ENCODE measurements at places on chromosomes 7 and 10.

- no peaks in the 10 kb centered on the region for H3K27me3 ChIP-seq
- H3K4me3 ChIP-seq = no peak overlapping the region
- DNase-seq = no peak
Observed at GRCh38 chr10:129179972-129180678, 286.9 kb upstream of the MGMT start.

DNA sequence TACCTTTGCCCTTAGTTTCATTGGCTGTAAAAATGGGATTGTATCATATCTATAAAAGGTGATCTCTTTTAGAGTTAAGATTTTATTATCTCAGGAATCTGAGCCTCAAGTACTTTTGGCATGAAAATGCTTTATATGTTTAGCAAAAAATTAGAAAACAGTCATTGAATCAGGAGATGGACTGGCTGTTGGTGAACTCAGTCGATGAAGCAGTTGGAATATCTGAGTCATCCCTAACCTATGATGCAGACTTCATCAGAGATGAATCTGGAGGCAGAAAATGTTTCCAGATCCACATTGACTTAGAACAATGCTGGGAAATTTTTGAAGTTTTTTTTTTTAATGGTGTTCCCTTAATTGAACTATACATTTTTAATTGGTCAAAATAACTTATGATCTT is 228.5 kb downstream of the SLC25A13 start:
- H3K4me3 ChIP-seq = no peak overlapping the region
- H3K27ac ChIP-seq = no peak overlapping the region
- DNase-seq = no peak
- no peaks in the 10 kb centered on the region for H3K27me3 ChIP-seq
- H3K36me3 ChIP-seq = no peaks in the 10 kb centered on the region

GRCh38 chr10:905503-905902 is 26.0 kb downstream of the LARP4B start:
- no peak overlapping the region for H3K4me3 ChIP-seq
- peaks cover 8% of the 10 kb centered on the region for H3K4me1 ChIP-seq
- no peak for DNase-seq
- no peaks in the 10 kb centered on the region for H3K36me3 ChIP-seq
- H3K27me3 ChIP-seq = no peaks in the 10 kb centered on the region

GRCh38 chr7:51961804-51962203 is 645.2 kb upstream of the COBL start:
- no peaks in the 10 kb centered on the region for H3K36me3 ChIP-seq
- H3K4me1 ChIP-seq = no peaks in the 10 kb centered on the region
- DNase-seq = no peak
- no peaks in the 10 kb centered on the region for H3K27me3 ChIP-seq

DNA sequence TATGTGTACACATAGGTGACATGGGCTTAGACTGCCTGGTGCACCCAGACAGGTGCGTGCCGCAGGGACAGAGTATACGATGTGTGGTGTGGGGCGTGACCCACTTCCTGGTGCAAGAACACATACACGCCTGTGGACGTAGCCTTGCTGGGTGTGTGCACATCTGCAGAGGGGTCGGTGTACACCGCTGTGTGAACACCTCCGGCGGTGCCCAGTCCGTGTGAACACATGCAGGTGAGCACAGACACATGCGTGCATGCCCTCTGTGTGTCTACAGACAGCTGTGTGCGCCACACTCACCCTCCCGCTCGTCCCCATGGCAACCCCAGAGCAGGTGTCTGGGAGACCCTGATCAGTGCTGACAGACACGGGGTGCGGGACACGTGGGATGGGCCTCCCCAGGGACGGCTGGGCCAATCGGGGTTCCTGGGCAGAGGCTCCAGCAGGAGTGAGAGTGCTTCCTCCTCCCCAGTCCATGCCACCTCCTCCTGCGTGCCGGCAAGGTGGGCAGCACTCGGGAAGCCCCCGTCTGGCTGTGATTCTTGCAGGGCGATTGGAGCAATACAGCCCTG is 23.4 kb downstream of the ELFN1 start:
- H3K4me1 ChIP-seq = peaks cover 3% of the 10 kb centered on the region
- DNase-seq = no peak
- no peaks in the 10 kb centered on the region for H3K27me3 ChIP-seq
- no peak overlapping the region for H3K4me3 ChIP-seq
- H3K36me3 ChIP-seq = no peaks in the 10 kb centered on the region
- no peak overlapping the region for H3K27ac ChIP-seq

DNA sequence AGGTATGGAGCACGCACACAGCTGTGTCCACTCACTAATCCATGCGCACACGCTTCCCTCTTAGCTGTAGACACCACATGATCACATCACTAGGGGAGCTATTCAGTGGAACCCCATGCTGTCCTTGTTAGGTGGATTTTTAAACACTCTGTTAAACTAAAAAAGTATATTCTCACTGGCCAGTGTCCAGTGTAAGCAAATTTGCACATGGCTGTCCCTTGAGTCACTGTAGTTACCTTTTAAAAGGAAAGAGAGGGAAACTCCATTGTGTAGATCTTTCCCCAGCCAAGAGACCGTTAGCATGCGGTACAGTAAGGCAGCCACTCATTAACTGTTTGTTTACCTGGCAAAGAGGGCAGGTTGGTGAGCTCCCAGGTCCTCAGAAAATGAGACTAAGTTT is 81.6 kb upstream of the INSYN2A start:
- no peak overlapping the region for H3K27ac ChIP-seq
- H3K27me3 ChIP-seq = no peaks in the 10 kb centered on the region
- no peak overlapping the region for H3K4me3 ChIP-seq
- no peak for DNase-seq

GRCh38 chr10:21919117-21919516 is 84.4 kb downstream of the DNAJC1 start:
- no peak overlapping the region for H3K27ac ChIP-seq
- no peaks in the 10 kb centered on the region for H3K4me1 ChIP-seq
- no peak overlapping the region for H3K4me3 ChIP-seq
- H3K36me3 ChIP-seq = no peaks in the 10 kb centered on the region
- H3K27me3 ChIP-seq = no peaks in the 10 kb centered on the region

GRCh38 chr10:21518149-21518640 is 7.3 kb downstream of the SKIDA1 start:
- no peaks in the 10 kb centered on the region for H3K27me3 ChIP-seq
- H3K27ac ChIP-seq = peak overlapping the region; percentile 61
- H3K4me1 ChIP-seq = peaks cover 9% of the 10 kb centered on the region
- no peaks in the 10 kb centered on the region for H3K36me3 ChIP-seq
- H3K4me3 ChIP-seq = peak overlapping the region; percentile 76

- H3K27ac ChIP-seq = peak overlapping the region; percentile 72
- H3K4me1 ChIP-seq = peaks cover 70% of the 10 kb centered on the region
- peak; percentile 3 for DNase-seq
- no peaks in the 10 kb centered on the region for H3K36me3 ChIP-seq
- no peaks in the 10 kb centered on the region for H3K27me3 ChIP-seq
Observed at GRCh38 chr10:86960003-86960862, 1.8 kb downstream of the SNCG start.

DNA sequence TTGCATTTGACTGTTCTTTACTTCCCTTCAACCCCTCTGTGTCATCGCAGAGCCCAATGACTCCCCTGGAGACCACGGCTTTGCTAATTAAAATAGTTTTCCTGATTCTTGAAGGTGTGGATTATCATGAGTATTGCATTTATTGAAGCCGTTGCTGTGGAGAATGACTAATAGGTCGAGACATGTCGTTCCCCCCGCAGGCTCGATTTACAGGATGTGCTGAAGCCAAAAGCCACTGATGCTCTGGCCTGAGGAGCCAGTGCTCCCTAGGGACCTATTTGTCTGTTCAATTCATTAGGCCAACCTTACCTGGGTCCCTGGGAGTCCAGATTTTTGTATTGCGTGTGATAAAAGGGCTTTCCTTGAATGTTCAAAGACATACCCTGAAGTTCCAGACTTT is 102.3 kb downstream of the NPTX2 start:
- no peaks in the 10 kb centered on the region for H3K4me1 ChIP-seq
- H3K27me3 ChIP-seq = no peaks in the 10 kb centered on the region
- no peak for DNase-seq
- no peak overlapping the region for H3K27ac ChIP-seq

- H3K4me1 ChIP-seq = no peaks in the 10 kb centered on the region
- H3K36me3 ChIP-seq = no peaks in the 10 kb centered on the region
- H3K4me3 ChIP-seq = no peak overlapping the region
- DNase-seq = no peak
- H3K27me3 ChIP-seq = no peaks in the 10 kb centered on the region
- H3K27ac ChIP-seq = no peak overlapping the region
Observed at GRCh38 chr10:21202776-21203462, 305.8 kb upstream of the NEBL start.

DNA sequence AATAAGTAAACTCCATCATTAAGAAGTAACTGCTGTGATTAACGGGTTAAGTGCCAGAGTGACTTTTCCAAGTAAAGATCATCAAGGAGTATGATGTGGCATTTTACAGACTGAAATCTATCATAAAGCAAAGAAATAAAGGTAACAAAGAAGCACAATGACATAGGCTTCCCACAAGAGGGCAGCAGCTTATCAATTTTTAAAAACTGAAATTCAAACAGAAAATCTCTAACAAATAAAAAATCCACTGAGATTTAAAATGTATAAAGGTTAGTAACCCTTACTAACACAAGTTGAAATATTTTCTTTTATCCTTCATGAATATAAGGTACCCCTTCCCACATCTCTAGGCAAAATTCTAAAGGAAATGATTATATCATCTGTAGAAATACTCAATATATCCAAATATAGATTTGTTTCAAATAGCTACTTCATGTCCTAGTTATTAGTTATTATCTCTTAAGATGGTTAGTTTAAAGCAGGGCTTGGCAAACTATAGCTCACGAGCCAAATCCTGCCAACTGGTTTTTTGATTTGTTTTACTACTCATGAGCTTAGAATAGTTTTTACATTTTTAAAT is 29.2 kb downstream of the FAM3C start:
- H3K4me3 ChIP-seq = no peak overlapping the region
- H3K36me3 ChIP-seq = peaks cover 2% of the 10 kb centered on the region
- no peak overlapping the region for H3K27ac ChIP-seq
- no peaks in the 10 kb centered on the region for H3K27me3 ChIP-seq
- no peaks in the 10 kb centered on the region for H3K4me1 ChIP-seq

DNA sequence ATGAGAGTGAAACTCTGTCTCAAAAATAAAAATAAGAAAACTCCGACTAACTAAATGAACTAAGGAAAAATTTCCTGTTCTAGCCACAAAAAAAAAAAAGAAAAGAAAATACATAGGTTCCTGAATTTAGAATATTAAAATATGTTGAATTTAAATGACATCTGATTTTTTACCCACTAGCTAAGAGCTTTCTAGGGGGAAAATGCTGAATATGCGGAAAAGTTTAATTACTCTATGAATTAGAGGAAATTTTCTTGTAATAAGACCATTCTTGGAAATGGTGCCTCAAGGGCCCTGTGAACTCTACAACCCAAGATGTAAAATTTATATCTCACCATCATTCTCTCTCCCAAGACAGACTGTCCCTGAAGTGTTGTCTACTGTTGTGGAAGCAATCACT is 165.0 kb upstream of the CALN1 start:
- H3K27ac ChIP-seq = no peak overlapping the region
- H3K4me1 ChIP-seq = no peaks in the 10 kb centered on the region
- no peaks in the 10 kb centered on the region for H3K27me3 ChIP-seq
- no peak for DNase-seq

Data from thoracic aorta (tissue), 2 donors.